ENCODE measurements at places on chromosomes 4 and X.
A peak's percentile ranks its signal among the peaks of the same experiment; 100 is the strongest.

DNA sequence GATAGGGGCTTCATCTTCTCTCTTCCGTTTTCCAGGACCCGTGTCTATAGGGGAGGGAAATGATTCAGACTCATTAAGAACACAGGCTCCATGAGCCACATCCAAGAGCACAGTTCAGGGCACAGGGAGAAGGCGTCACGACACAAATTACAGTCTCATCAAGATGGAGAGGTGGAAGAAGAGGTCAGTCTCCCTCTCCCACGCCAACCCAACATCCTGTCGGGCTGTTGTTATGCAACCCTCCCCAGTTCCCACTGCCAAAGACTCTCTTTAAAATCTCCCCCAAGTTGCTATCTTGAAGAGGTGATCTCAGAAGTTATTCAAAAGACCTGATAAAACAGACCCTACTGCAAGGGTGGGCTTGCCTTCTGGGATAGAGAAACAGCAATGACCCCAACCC is 12.6 kb downstream of the ZMYM3 start:
- no peak overlapping the region for H3K4me3 ChIP-seq
- DNase-seq = no peak
- H3K4me1 ChIP-seq = no peaks in the 10 kb centered on the region
- H3K36me3 ChIP-seq = peaks cover 23% of the 10 kb centered on the region

GRCh38 chr4:155263480-155263879 is 55.0 kb downstream of the NPY2R start:
- no peak overlapping the region for H3K4me3 ChIP-seq
- H3K36me3 ChIP-seq = no peaks in the 10 kb centered on the region

DNA sequence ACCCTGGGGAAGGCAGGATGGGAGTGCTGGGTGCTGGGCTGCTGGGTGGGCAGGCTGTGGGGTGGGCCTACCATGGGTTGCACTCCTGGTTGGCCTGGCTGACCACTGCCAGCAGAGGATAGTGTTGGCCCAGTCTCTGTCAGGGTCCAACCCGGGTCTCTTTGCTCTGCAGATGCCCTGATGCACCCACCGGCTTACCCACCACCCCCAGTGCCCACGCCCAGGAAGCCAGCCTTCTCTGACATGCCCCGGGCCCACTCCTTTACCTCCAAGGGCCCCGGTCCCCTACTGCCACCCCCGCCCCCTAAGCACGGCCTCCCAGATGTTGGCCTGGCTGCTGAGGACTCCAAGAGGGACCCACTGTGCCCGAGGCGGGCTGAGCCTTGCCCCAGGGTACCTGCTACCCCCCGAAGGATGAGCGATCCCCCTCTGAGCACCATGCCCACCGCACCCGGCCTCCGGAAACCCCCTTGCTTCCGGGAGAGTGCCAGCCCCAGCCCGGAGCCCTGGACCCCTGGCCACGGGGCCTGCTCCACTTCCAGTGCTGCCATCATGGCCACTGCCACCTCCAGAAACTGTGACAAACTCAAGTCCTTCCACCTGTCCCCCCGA is 14.2 kb upstream of the ADD1 start:
- no peak overlapping the region for H3K4me3 ChIP-seq
- H3K27ac ChIP-seq = peak overlapping the region; percentile 19

- no peaks in the 10 kb centered on the region for H3K4me1 ChIP-seq
- H3K4me3 ChIP-seq = peak overlapping the region; percentile 51
- H3K36me3 ChIP-seq = peaks cover 37% of the 10 kb centered on the region
These were observed 4.1 kb upstream of the FAM200B start for GRCh38 chr4:15677507-15677988.

DNA sequence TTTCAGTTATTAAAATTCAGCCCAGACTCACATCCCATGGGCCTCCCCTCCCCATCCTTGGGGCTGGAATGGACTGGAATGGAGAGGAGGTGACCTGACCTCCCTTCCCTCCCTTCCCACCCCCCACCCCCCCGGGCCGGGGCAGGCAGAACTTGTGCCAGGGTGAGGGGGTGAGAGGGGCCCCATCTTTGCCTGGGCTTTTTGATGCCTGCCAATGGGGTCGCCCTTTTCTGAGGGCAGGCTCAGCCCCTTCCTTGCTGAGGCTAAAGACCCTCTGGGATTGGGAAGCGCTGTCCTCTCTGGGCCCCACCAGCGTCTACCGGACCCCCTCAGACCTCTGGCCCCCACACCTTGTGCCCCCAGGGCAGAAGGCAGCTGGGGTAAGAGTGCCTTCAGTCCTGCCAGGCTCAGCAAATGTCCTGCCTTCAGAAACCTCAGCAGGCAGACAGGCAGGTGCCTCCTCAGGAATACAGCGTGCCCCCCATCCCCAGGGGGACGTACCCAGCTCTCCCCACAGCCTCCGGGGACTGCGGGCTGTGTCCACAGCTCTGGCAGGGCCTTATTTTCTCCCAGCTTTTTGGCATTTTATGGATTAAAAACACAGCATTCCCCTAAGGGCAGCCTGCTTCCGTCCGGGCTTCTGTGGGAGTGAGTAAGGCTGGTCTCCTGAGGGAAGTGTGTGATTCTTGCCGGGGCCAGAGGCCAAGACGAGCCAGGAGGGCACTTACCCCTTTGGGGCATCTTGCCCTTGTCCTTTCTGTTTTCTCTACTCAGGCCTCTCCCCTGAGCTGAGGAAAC is 12.6 kb upstream of the CCNQ start:
- no peak for DNase-seq
- no peak overlapping the region for H3K27ac ChIP-seq
- peaks cover 5% of the 10 kb centered on the region for H3K36me3 ChIP-seq
- no peak overlapping the region for H3K4me3 ChIP-seq
- peaks cover 72% of the 10 kb centered on the region for H3K27me3 ChIP-seq

DNA sequence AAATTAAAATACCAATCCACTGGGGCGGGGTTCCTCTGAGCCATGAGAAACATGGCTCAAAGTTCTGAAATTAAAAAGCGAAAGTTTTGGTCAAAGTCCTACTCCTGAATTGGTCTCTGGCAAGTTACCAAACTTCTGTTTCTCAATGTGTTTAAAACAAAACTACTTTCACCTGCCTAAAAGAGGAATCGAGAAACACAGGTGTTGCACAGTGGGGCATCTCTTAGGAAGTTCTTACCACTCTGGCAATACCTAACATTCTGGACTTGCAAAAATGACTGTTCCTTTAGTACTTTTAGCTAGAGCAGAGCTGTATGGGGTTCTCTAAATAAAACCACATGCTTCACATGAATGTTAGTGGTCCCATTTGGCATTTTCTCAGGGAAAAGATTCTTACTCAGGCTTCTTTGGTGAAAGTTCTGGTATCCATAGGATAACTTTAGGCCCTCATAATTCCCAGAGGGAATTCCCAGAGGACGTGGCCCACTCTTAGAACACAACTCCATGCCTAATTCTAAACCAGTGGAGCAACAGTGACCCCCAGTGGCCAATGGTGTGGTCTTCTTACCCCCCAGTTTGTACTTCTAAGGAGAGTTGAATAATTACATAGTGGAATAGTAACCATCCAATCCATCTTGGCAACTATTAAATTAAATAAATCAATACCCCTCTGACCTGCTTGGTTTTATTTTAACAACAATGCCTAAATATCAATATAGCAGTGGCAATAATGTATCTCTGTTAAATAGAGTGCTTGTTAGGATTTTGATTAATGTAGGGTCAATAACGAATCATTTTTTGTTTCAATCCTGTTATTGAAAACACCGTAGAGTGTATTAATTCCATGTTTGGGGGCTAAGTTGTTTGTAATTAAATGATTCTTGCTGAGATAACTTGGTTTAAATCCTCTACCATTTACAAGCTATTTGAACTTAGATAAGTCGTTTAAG is 21.9 kb downstream of the BMP3 start:
- H3K27ac ChIP-seq = no peak overlapping the region
- H3K4me3 ChIP-seq = no peak overlapping the region
- DNase-seq = peak; percentile 72
- H3K4me1 ChIP-seq = no peaks in the 10 kb centered on the region

GRCh38 chrX:42933187-42933586 is 155.2 kb upstream of the PPP1R2C start:
- no peak overlapping the region for H3K4me3 ChIP-seq
- no peak overlapping the region for H3K27ac ChIP-seq
- DNase-seq = no peak
- H3K27me3 ChIP-seq = no peaks in the 10 kb centered on the region
- no peaks in the 10 kb centered on the region for H3K36me3 ChIP-seq

DNA sequence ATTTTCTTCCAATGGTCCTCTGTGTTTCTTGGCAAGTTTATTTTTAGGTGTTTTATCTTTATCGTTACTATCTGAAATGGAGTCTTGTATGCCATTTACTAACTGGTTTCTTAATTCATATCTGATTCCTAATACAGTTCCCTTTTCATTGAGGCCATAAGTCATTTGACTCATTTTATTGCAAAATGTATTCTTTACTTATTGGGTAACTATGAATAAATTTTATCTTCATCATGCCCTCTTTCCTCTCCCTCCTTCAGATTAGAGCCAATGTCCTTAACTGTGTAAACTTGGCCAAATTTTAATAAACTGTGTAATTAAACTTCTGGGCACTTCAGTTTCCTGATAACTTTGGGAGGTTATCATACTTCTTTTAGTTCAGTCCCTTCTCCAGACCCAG is 19.3 kb upstream of the MSMO1 start:
- no peaks in the 10 kb centered on the region for H3K4me1 ChIP-seq
- no peaks in the 10 kb centered on the region for H3K27me3 ChIP-seq
- DNase-seq = no peak
- H3K36me3 ChIP-seq = no peaks in the 10 kb centered on the region
- H3K27ac ChIP-seq = no peak overlapping the region

DNA sequence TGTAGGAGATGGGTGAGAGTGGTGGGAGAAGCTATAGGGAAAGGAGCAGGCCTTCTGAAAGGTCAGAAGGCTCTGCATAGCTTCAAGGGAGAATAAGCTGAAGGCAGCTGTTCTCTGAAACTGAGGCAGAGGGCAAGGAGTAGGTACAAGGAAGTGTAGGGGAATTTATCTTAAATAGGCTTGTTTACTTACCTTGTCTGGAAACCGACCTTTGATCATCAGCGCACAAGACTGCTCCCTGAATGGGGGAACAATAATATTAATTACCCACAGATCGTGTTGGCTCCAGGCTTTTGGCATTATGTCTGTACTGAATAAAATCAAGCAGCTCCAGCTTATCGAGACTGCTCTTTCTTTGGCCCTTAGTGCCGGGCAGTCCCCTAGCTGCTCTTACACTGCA is 175.5 kb upstream of the MAGEB16 start:
- H3K4me3 ChIP-seq = no peak overlapping the region
- H3K4me1 ChIP-seq = peaks cover 17% of the 10 kb centered on the region
- peak; percentile 6 for DNase-seq
- no peaks in the 10 kb centered on the region for H3K27me3 ChIP-seq
- no peaks in the 10 kb centered on the region for H3K36me3 ChIP-seq
- H3K27ac ChIP-seq = peak overlapping the region; percentile 48

- H3K27ac ChIP-seq = no peak overlapping the region
- H3K4me1 ChIP-seq = no peaks in the 10 kb centered on the region
- H3K27me3 ChIP-seq = no peaks in the 10 kb centered on the region
- DNase-seq = no peak
- no peak overlapping the region for H3K4me3 ChIP-seq
- H3K36me3 ChIP-seq = no peaks in the 10 kb centered on the region
These were observed 352.3 kb downstream of the GRXCR1 start for GRCh38 chr4:43244688-43245382.

DNA sequence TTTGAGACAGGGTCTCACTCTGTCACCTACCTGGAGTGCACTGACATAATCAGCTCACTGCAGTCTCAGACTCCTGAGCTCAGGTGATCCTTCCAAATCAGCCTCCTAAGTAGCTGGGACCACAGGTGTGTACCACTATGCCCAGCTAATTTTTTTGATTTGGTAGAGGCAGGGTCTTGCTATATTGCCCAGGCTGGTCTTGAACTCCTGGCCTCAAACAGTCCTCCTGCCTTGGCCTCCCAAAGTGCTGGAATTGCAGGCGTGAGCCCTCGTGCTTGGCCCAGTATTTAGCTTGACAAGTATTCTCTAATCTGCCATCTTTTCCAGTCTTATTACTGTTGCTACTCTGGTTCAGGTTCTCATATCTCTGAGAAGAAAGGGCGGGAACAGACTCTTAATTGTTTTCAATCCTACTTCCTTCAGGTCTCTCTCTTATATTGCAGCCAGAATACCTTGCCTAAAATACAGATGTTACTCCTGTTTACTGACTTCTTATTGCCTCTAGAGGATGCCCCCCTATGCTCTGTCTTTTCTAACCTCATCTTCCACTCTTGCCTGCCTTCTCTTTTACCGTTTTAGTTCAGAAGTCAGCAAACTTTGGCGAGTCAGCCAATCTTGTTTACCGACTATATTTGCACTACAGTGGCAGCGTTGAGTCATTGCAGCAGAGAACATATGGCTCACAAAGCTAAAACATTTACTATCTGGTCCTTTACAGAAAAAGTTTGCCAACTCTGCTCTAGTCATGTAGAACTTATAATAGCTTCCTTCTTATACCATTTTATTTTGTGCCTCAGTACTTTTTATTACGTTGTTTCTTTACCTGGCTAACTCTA is 19.0 kb downstream of the MRPL1 start:
- DNase-seq = no peak
- no peaks in the 10 kb centered on the region for H3K36me3 ChIP-seq
- no peak overlapping the region for H3K27ac ChIP-seq
- H3K4me3 ChIP-seq = no peak overlapping the region
- peaks cover 11% of the 10 kb centered on the region for H3K4me1 ChIP-seq
- no peaks in the 10 kb centered on the region for H3K27me3 ChIP-seq

DNA sequence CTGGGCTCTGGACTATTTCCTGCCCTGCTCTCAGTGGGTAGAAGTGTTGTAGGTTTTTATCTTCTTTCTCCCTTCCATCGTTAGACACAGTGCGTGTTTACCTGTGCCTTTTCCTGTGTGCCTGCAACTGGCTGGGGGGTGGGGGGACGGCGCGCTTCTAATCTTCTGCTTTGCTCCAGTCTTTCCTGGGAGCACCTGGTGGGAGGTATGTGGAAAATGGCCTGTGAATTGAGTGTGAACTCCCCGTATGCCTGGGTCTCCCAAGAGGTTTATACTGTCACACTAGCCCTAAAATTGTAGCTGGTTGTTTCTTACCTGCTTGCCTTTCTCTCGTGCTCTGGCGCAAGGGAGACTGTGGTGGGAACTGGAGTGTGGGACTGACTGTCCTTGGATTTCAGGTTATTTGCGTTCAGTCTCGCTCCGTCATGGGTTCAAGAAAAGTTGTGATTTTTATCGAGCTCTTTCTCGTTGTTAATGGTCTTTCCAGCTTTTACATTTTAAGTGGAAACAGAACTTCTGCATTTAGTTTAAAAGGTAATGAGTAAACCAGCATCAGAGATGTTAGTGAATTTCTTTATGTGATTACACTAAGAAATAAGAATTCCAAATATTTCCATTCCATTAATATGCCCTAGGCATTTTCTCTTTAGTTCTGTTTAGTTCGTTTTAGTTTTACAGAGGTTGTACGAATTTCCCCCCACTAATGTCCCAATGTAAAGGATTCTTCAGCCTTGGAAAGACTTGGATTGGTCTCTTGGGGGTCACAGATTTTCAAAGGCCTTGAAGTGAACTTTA is 15.3 kb downstream of the MRPL1 start:
- H3K4me3 ChIP-seq = no peak overlapping the region
- DNase-seq = no peak
- peaks cover 11% of the 10 kb centered on the region for H3K4me1 ChIP-seq
- H3K36me3 ChIP-seq = peaks cover 5% of the 10 kb centered on the region
- H3K27me3 ChIP-seq = no peaks in the 10 kb centered on the region

- H3K4me3 ChIP-seq = no peak overlapping the region
- no peak for DNase-seq
- no peak overlapping the region for H3K27ac ChIP-seq
- H3K4me1 ChIP-seq = no peaks in the 10 kb centered on the region
These were observed 58.1 kb downstream of the RTL5 start for GRCh38 chrX:72073633-72074032.

GRCh38 chrX:18692541-18692940 is 14.9 kb upstream of the PPEF1 start:
- no peak for DNase-seq
- H3K36me3 ChIP-seq = no peaks in the 10 kb centered on the region
- H3K27ac ChIP-seq = no peak overlapping the region
- no peaks in the 10 kb centered on the region for H3K4me1 ChIP-seq
- H3K4me3 ChIP-seq = no peak overlapping the region

Data from Calu3 (cell line).